Bone marrow (tissue), 2 donors: ENCODE measurements at places on chromosomes 4 and X.

- DNase-seq: no peak
Measured at GRCh38 chrX:19684311-19684710, 169.0 kb upstream of the MAP3K15 start.

DNA sequence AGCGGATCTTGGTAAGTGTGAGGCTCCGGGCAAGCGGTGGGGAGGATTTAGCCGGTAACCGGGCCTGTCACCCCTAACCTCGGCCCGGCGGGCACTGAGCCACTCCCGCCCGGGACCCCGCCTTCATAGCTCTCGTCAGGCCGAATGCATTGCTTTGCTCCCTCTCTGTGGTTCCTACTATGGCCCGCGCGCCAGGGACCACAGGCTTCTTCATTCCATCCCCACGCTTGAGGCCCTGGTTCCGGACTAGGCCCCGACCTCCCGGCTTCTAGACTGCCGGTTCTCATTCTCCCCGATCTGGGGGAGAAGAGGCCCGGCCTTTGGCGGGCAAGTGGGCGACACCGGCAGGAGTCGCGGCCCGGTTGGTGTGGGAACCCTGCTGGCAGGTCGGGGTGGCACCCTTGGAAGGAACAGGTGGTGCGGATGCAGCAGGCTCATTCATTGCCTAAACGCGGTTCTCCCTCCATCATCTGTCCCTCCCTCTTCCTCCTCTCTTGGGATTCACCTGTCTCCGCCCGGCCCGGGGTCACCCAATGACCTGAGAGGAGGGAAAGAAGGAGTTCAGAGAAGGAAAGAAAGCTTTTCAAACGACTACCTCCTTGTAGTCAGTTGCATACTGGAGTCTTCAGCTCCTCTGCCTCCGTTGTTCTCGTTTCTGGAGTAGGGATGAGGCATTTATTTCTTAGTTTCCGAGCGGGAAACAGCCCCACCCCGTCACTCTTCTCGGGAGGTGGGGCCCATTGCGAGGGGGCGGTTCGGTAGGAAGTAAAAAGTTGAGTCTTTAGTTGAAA, at the start of gene NDUFC1:
TSS of gene NDUFC1 (minus strand) at position 657 of the 791 bp plus-strand sequence. CDS start 6,679 bp downstream, outside the sequence.
- DNase-seq: peak; percentile 47

GRCh38 chrX:19372547-19373331, 29.0 kb downstream of the PDHA1 start:
- DNase-seq: no peak

- DNase-seq: no peak
Measured at GRCh38 chrX:83345298-83345697, 162.8 kb upstream of the POU3F4 start.

- no peak for DNase-seq
Measured at GRCh38 chr4:95534032-95534431, 14.7 kb downstream of the UNC5C start.

DNA sequence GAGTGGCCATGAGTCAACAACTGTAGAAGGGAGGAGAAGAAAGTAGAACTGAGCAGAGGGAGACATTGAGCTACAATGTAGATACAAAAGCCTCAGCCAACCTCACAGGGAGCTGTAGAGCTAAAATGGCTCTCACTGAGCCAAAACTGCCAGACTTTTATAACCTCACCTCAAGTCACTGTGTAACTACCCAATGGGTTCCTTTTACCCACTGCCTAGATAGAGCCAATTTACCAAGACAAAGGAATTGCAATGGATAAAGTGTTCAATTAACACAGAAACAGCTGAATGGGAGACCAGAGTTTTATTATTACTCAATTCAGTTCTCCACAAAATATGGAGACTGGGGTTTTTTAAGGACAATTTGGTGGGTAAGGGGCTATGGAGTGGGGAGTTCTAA, 938.9 kb upstream of the GRIA3 start:
- no peak for DNase-seq

DNA sequence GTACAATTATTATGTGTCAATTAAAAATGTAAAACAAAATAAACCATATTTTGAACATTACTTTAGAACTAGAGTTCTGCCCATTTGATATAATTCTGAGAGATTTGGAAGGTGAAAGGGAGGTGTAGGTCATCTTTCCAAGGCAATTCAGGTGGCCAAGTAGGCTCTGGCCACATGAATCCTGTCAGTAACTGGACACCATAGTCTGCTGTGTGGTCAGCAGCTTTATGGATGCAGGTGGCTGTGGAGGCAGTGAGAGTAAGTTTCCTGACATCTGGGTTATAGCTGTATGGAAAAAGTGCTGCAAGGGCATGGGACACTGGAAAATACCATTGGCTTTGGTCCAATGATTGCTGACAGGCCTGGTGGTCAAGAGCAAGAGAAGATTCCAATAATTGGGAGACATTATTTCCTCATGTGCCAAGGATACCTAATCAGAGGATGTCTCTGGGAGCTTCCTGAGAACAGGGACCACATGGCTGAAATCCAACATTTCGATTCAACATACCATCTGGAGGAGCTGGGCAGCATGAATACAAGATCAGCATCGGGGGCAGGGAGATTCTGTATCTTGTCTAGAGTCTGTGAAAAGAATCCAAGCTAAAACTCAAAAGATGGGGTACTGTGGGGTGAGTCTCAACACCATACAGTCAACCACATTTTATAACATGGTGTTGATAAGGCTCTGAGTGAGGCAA, 523.1 kb downstream of the MID1IP1 start:
- DNase-seq: no peak

DNA sequence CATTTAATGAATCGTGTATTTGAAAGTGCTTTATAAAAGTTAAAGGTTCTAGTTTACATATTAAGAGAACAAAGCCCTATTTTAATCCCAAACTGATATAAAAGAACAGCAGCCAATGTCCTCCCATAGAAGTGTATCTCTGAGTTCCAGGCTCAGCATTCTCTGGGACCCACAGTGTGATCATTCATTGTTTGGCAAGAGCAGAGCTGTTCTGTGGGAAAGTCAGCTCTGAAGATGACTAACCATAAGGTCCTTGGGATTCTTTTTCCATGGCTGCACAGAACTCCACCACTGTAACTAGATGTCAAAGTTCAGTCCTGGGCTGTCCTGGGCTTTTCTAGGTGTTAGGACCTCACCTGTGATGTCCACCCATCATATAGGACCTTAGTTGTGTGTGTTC, 157.0 kb upstream of the TLL1 start:
- no peak for DNase-seq

GRCh38 chrX:79095441-79096041, 48.9 kb upstream of the GPR174 start:
- no peak for DNase-seq

- no peak for DNase-seq
Measured at GRCh38 chr4:25158817-25159216, 1.4 kb downstream of the SEPSECS start.

DNA sequence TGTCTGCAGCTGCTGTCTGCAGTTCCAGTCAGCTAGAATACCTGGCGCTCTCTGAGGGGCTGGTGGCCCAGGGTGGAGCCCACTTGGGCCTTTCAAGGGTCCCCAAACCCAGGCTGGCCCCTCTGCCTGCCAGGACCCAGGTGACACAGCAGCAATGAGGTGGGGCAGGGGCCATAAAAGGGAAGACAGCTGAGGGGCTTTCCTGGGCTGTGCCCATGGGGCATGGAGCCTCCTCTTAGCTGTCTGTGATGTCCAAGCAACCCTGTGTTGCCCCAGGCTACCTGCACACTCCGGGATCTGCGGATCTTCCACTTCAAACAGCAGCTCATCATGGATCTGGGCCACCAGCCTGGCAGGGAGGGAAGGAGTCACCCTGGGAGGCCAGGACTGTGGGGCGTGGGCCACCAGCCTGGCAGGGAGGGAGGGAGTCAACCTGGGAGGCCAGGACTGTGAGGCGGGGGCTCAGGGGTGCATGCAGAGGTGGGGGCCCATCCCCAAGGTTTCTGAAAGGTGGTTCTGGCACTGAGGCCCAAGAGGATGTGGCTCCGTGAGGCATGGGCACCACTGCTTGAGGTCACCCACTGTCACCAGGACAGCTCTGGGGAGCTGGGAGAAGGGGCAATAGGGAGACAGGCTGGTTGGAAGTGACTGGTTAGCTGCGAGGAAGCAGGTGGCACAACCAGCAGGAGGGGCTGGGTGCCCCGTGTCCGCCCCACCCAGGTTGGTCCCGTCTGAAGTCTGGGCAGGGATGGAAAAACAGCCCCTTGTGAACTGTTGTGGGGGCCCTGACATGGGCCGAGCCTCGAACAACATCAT, 16.3 kb downstream of the NAT8L start:
- DNase-seq: no peak

- no peak for DNase-seq
Measured at GRCh38 chr4:150849016-150849415, 166.1 kb downstream of the LRBA start.

DNA sequence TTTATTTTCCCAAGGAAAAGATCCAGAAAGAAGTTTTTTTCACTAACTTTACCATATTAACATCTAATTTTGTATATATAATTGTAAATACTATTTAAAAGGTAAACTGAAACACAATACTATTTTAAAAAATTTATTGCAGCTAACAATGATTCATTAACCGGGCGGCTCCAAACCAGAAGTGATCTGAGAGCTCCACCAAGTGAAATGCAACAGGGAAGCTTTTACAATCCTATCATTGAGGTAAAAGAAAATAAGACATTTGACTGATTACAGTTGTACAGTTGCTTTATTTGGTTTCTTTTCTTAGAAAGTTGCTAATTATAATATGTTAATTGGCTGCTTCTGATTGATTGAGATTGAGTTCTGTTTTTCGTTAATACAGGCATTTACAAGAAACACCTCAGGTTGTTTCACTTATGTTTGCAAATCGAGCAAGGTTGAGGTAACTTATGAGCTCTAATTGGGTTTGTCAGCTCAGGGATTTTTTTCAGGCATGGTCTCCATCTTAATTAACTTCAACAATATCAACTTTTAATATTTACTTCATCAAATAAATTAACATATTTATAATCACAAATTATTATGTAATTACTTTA, 220.2 kb upstream of the UGT8 start:
- no peak for DNase-seq

GRCh38 chr4:143711543-143712154, 11.2 kb upstream of the FREM3 start:
- DNase-seq: no peak

DNA sequence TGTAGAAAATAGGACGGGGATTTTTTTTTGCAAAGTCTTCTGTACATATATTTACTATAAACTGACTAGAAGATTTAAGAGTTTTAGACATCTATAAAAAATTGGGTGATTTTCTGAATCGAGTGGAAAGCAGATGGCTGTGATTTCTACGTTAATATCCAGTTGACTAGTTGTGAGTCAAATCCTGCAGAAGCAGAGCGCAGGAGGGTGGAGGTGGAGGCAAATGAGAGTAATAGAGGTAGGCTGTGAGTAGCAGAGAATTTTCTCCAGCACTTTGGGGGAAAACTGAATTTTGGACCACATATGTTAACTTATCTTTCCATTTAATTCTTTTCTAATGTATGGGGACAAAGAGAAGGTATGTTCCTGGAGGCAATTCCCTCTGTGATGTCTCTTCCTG, 82.1 kb upstream of the SOX3 start:
- DNase-seq: no peak

GRCh38 chr4:188993871-188994270, 854.6 kb downstream of the TRIML1 start:
- DNase-seq: no peak

DNA sequence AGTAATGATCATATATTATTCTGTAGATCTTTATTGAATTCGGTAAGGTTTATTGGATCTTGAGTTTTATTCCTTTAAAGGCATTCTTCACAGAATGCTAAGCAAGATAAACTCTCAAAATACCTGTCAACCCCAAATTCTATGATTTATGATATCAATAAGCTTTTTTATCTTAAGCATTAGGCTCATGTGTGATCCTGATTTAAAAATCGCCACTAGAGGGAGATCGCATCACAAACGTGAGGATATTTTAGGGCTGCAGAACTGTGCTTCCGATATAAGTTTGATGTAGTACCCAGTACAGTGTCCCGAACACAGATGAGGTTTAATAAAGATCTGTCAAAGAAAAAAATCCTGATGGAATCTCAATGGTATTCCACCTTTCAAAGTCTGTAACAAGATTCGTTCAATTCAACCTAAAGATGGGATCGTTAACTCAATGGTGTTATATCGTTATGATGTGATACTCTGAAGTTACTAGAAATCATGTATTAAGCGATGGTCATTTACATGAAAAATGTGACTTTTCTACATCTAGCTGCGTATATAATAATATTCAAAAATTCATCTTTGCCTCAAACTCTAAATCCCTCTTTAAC, 169.0 kb downstream of the CORIN start:
- DNase-seq: peak; percentile 13

DNA sequence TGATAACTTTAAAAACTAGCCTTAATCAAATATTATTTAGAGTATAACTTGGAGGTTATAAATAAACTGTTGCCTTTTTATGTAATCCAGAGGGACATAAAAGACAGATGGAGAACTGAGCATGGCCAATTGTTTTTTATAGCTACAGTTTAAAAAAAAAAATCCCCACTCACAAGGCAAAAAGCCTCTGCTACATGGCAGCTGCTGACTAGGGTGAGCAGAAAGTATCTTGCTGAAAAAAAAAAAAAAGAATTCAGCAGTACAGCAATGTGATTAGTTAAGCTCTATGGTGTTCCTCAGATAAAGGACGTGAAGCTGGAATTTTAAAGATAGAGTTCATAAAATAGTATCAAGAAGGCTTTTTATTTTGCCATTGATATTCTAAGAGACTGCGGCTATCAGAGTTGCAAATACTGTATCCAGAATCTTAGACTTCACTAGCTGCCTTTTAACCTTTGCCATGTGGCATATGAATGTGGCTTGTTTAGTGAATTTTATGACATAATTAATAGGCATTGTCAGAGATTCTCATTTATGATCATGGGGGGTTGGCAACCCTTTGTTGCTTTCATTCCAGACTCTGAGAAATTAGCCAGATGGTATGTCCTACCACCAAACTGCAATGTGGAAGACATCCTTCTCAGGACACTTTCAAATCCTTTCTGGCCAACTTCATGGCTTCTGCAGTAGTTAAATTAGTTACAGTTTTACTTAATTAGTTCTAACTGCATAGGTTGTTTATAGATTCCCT, 498.0 kb downstream of the STPG2 start:
- no peak for DNase-seq

GRCh38 chr4:78777576-78777940, 1.4 kb downstream of the BMP2K start:
- DNase-seq: no peak

GRCh38 chr4:105613306-105613705, 60.9 kb downstream of the ARHGEF38 start:
- DNase-seq: no peak

DNA sequence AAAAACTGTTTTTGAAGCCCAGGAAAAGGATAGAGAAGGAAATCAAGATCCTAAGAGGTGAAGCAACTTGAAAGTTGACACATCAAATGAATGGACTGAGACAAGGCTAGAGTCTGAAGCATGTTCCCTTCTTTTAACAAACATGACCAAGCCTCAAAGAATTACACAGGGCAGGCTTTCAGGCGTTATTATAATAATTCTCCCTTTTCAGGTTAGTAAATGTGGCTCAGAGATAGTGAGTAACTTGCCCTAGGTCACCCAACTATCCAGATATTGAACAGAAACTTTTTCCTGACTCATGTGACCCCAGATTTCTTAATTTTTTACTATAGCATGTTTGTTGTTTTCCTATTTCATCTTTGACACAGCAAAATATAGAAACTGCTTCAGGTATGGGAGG, 91.7 kb downstream of the PPP1R2C start:
- no peak for DNase-seq
